ENCODE measurements at places on chromosomes 4 and X. TPM values are rescaled to one million over a fixed set of nuclear protein-coding genes. Genes with fewer than 3 reads are reported as not detected.

Gene SSX4
- total RNA-seq = not detected

- no peak for DNase-seq
These were observed 183.4 kb downstream of the PPP3CA start for GRCh38 chr4:101163936-101164335.

Gene UGT8
- not detected for total RNA-seq

DNA sequence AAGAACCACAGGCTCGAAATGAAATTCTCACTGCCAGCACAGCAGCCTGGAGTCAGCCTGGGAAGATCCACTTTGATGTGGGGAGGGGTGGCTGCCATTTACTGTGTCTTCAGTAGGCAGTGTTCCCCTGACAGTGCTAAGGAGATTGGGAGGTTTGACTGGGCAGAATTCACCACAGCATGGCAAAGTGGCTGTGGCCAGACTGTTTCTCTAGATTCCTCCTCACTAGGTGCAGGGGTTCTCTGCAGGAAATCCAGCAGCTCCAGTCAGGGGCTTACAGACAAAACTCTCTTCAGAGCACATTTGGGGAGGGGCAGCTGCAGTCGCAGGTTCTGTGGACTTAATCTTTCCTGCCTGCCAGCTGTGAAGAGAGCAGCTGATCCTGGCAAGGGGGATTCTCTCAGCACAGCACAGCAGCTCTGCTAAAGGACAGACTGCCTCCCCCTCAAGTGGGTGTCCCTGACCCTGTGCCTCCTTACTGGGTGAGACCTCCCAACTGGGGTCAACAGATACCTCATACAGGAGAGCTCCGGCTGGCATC lies 1174.0 kb downstream of the RAPGEF2 start:
- no peak for DNase-seq

Gene STX18
- total RNA-seq = 26.7 TPM

- DNase-seq = no peak
These were observed 262.5 kb downstream of the GRID2 start for GRCh38 chr4:92566269-92566668.

DNA sequence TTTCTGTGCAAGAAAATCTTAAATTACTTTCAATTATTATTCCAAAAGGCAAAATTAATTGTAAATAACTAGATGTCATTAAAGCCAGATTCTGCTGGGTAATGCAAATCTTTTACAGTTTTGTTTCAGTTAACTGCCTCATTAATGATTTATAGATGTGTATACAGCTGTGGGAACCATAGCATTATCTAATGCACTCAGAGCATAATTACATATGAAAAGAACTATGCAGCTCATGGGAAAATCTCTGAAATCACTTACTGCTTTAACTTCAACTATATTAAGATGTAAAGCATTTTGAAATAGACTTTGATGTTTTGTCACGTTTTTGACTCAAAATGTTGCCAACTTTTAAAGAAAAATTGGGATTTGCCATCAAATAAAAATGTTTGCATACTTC lies 630.3 kb upstream of the KLHL4 start:
- no peak for DNase-seq

DNA sequence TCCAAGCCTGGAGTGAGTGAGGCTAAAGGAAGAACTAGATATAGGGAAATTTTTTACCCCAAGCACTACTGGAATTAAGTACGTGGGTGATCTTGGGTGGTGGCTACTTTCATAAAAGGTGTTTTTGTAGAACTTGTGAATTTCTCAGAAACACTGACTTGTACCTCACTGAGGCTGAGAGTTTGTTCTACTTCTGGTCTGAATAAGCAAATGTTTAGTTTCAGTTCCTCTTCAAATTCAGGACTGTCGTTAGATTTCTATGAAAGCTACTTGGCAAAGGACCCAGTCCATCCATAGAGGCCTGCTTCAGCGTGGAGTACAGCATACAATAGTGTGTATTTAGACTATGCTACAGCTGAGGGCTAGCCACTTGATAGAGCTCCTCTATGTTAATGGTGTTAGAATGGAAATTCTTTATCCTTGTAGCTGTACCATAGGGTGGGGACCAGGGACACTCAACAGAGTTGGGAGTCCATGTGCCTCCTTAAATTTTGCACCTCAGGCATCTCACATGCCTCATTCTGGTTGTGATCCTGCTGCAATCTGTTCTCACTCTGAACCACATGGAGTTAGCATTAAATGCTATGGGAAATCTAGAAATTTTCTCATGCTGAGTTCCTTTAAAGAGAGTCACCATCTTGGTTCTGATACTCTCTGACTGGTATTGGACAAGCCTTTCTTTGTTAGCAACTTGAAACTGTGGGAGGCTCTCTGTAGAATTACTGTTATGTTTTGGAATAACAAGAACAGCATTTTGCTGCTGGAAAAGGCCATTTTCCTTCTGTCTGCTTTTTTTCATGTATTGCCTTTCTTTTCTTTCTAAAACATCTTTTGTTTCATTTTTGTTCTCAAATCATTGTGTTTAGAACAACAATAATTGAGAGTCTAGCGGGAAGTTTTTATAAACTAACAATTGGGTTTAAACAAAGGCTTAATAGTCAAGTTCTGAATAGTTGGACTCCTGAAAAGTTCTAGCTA lies 86.8 kb downstream of the PDGFRA start:
- no peak for DNase-seq

- no peak for DNase-seq
These were observed 3.7 kb upstream of the TEX13D start for GRCh38 chrX:124328765-124329164.

- DNase-seq = no peak
These were observed 702 bp downstream of the MMGT1 start for GRCh38 chrX:135973025-135973547.

Gene CFI
- total RNA-seq = not detected

Gene ATP2B3
- 0.39 TPM for total RNA-seq

DNA sequence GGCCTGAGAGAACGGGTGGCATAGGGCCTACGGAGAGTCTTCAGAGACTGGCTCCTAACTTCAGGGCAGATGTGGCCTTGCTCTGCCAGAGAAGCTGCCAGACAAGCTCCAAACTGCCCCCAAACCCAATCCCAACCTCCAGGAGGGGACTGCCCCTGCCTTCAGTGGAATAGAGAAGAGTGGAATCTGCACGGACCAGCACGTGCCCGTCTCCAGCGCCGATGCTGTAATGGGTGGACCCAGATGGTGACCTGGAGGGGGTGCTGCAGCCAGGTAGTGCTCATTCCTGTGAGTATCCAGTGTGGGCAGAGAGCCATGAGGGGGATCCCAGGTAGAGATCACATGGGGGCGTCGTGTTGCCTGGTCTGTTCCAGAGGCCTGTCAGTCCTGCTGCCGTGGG lies 73.2 kb upstream of the NKX1-1 start:
- DNase-seq = no peak
